ENCODE measurements at places on chromosomes 6 and 20.
A peak's percentile ranks its signal among the peaks of the same experiment; 100 is the strongest.

GRCh38 chr6:112563368-112563767 lies 216.2 kb downstream of the RFPL4B start:
- no peak for DNase-seq

- no peak for DNase-seq
Observed at GRCh38 chr20:19376451-19377229, 164.2 kb downstream of the SLC24A3 start.

DNA sequence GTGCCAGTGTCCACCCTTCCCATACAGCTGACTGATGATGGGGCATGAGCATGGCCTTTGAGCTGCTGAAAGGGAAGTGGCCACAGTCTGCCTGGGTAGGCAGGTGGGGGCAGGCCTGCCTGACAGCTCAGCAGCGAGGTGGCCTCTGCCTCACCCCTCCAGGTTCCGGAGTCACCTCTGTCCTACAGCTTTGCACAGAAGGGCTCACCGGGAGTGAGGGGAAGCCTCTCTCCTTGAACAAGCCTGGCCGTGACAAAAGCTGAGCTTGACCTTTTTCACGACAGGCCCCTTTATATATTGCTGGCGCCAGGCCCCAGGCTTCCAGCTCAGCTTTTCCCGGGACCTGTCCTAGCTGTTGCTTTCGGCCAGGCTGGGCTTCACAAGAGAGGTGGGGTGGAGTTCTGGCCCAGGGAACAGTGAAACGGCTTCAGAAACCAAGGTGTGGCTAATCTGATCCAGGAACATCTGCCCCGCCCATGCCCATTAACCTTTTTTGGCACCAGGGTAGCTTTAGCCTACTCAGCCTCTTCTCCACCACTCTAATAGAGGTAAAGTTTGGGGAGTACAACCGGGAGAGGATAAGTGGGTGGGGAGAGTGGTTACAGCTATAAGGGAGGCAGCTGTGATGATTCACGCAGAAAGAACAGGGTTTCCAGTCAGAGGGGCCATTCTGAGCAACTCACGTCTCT lies 42.9 kb downstream of the C6orf132 start:
- no peak for DNase-seq

- DNase-seq, result no peak
Observed at GRCh38 chr6:50187351-50187921, 137.7 kb upstream of the DEFB112 start.

GRCh38 chr20:61753987-61754956 lies 311.4 kb downstream of the TAF4 start:
- no peak for DNase-seq

DNA sequence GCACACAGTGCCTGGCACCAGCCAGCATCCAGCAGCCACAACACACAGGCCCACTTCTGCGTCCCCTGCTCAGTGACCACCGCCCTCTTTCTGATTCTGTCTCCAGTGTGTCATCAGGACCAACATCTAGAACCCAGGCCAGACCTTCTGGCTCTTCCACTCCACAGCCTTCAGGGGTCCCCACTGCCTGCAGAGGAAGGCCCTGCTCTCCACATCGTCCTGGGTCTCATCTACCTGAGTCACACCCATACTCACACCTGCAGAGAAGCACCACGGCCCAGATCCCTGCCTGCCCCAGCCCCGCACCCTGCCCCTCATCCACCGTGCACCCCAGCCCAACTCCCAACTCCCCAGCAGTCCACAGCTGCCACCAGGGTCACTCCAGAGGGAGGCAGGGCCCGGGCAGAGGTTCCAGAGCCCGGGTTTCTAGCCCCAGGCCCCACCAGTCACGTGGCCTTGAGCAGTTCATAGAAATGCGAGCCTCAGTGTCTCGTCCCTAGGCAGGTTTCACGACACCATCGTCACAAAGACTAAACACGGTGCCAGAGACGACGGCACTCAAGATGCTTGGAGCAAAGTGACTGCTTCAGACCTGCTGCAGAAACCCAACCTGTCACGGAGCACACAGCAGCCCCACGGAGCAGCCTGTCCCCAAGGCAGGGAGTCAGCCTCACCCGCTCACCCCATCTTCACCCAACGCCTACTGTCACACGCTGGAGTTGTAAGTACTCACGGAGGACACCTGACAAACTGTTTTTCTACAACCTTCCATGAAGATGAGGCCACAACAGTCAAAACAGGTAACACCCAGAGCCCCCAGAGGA lies 16.1 kb downstream of the TAF4 start:
- DNase-seq, result no peak

DNA sequence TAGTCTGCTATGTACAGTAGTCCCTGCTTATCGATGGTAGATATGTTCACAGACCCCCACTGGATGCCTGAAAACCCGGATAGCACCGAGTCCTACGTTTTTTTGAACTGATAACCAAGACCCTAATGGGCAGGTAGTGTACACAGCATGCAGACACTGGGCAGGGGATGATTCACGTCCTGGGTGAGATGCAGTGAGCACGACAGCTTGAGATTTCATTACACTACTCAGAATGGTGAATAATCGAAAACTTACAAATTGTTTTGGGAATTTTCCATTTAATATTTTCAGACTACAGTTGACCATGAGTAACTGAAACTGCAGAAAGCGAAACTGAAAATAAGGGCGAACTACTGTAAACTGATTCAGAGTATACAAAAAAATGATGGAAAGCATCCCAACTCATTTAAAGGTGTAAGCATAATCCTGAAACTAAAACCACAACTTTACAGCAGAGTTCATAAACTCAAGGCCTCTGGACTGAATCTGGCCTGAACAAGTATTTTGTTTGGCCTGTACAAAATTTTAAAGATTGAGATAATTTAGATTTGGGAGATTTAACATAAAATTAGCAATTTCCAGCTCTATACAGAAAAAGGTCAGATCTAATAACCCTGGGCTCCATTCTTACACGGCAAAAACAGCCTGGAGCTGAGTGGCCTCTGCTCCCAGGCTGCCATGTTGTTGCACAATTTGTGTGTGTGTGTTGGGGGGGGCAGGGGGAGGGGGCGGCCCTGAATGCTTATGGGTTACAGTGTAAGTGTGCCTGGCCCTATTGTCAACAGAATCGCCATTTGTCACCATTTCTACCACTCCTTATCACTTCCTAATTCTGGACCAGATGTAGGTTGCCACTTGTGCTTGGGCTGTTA lies 34.9 kb downstream of the RNF24 start:
- DNase-seq, result no peak

DNA sequence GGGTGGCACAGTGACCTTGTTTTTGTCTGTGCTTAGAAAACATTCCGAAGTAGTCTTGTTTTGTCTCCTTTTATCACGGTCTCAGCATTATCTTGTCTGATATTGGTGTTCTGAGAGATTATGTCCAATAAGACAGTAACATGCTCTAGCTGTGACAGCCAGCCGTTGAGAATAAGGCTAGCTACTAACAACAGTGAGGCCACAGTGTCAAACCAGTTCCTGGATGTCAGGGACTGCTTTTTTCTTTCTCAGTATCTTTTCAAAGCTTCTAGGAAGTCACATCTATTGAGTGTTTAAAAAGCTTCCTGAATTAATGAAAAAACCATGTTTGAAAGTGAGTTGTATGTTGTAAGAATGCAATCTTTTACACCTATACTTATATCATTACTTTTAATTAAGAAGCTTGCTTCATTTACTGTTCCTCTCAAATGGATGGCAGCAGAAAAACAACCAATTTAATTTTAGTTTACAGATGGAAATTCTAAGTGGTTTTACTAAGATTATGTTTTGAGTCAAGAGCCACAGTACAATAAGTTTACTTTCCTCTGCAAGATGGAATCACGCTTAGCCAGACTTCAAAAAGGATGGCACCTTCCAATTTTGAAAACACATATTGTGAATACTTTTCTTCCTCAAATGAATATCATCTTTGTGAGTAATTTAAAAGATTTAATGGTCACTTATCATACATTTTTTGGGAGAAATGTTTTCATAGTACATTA lies 53.1 kb downstream of the MAP3K7 start:
- no peak for DNase-seq

DNA sequence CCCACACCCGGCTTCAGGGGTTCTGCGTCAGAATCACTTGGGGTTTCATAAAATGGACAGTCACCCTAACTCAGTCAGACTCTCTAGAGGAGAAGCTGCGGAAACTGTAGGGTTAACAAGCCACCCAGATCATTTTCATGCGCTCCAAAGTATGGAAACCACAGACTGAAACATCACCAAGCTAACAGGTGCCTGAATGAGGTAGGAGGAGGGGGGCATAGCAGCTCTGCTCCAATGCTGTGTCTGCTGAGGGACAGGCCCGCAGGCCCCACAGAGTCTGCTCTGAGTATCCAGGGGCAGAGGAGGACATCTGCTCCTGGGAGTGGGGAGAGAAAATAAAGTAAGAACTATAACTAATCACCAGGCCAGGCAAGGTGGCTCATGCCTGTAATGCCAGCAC lies 97.1 kb upstream of the AKAP12 start:
- DNase-seq, result no peak

- DNase-seq, result no peak
Observed at GRCh38 chr6:127956956-127957355, 56.1 kb upstream of the THEMIS start.

DNA sequence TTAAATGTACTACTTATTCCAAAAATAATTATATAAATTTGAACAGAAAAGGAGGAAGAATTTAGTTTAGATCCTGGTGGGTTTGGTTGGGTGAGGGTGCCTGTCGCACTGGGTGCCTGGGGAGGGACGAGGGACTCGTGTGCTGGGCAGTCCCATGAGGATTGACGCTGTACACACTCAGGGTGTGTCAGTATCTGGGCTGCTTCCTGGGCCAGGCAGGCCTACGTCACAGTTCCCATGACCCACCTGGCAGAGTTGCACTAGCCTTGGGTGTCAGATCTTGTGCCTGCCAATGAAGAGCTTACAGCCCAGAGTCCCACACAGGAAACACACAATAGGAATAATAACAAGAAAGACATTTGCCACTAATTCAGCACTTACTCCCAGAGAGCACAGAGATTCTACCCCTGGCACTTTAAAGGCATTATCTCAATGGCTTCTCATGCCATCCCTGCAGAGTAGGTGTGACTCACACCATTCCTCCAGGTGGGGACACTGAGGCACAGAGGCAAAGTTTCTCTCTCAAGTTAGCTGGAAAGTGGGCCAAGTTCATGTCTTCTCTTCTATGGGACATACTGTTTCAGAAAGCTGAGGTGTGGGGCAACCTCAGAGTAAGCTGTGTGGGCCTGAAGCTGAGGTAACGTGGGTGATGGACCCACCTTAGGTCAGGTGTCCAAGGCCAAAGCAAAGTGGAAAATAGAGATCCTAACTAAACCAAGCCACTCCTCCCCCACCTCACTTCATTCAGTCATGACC lies 1.3 kb upstream of the SDCBP2 start:
- DNase-seq, result no peak

- no peak for DNase-seq
Observed at GRCh38 chr6:39892490-39893129, 41.7 kb downstream of the MOCS1 start.

DNA sequence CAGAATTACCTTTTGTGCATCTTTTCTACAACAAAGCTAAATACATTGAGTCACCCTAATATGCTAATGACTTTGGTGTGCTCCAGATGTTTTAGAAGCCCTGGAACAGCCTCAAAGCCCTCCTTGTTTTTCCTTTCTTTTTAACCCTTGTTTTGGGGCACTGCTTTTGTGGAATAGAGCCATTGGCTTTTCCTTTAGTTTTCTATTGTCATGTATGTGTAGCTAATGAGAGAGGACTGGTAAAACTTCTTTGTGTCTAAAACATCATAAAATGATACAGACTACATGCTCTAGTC lies 158.8 kb downstream of the JARID2 start:
- DNase-seq, result no peak

GRCh38 chr6:27138837-27139755 lies 108.4 kb upstream of the PRSS16 start:
- peak; percentile 38 for DNase-seq

- DNase-seq, result no peak
Observed at GRCh38 chr6:121664158-121664557, 228.7 kb downstream of the GJA1 start.

DNA sequence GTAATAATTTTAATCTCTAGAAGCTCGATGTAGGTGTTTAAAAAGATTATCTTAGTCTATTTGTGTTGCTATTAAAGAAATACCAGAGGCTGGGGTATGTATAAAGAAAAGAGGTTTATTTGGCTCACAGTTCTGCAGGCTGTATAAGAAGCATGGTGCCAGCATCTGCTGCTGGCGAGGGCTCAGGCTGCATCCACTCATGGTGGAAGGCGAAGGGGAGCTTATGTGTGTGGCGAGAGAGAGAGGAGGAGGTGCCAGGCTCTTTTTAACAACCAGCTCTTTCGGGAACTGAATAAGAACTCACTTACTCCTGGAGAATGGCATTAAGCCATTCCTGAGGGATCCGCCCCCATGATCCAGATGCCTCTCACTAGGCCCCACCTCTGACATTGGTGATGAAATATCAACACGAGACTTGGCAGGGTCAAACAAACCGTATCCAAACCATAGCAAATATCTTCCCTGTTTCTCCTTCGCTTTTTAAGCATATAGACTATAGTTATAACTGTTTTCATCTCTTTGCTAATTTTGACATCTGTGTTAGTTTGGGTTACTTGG lies 24.5 kb downstream of the CHMP4B start:
- DNase-seq, result no peak

- DNase-seq, result no peak
Observed at GRCh38 chr6:33279971-33280511, 3.1 kb downstream of the B3GALT4 start.

GRCh38 chr6:77740380-77740779 lies 87.5 kb downstream of the MEI4 start:
- DNase-seq, result no peak

GRCh38 chr6:110517601-110518281 lies 41.3 kb upstream of the SLC22A16 start:
- DNase-seq, result no peak

DNA sequence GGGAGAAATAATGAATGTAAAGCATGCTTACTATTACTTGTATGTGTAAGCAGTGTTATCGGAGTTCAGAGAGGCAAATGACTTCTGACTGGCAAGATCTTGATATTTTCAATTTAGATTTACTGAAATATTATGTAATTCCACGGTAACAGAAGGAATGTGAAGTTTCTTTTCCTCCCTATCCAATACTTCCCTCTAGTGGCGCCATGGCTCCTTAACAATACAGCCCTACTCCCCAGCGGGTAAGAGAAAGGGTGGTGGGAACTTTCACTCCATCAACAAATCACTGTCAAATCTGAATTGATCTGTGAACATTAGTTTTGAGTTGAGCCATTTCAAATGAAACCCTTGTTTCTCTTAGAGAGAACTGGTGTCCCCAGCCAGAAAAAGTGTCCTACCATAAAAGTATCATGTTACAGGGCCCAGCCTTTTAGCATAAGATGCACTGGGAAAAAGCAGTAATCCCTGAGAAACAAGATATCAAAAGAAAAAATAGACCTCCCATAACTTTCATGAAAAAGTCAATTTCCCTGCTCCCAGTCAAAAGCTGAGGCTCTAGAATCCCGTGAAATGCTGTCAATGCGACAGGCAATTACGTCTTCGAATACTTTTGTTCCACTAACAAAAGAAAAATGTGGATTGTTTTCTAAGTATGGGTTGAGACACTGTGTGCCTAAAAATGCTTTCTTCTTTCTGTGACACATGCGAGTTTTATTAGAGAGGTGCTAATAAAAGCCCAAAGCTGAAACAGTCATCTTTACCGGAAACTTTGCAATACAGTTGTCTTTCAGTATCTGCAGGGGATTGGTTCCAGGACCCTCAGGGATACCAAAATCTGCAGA lies 12.9 kb downstream of the COX7A2 start:
- DNase-seq, result no peak

- DNase-seq, result no peak
Observed at GRCh38 chr6:36633915-36634314, 39.8 kb downstream of the SRSF3 start.

All from T-helper 9 cell (primary cell).